ENCODE measurements at places on chromosomes 7 and 10.

GRCh38 chr7:128145191-128145590 is 95.9 kb upstream of the LEP start:
- no peak for DNase-seq

GRCh38 chr7:299169-299568 is 9.2 kb downstream of the FOXL3 start:
- no peak for DNase-seq

DNA sequence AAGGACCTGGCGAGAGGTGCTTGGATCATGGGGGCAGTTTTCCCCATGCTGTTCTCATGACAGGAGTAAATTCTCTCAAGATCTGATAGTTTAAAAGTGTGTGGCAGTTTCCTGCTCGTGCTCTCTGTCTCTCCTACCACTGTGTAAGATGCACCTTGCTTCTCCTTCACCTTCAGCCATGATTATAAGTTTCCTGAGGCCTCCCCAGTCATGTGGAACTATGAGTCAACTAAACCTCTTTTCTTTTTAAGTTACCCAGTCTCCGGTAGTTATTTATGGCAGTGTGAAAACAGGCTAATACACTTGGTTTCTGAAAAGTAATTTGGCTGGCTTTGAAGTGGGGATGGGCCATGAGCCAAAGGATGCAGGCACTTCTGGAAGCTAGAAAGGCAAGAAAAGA is 268.0 kb upstream of the KAT6B start:
- DNase-seq, result no peak

GRCh38 chr10:60767424-60767823 is 10.9 kb upstream of the CDK1 start:
- no peak for DNase-seq

- no peak for DNase-seq
Observed at GRCh38 chr10:122112021-122112616, 123.2 kb downstream of the TACC2 start.

- peak; percentile 35 for DNase-seq
Observed at GRCh38 chr7:106165337-106165736, 53.2 kb upstream of the SYPL1 start.

GRCh38 chr7:27104341-27105058 is 2.0 kb upstream of the HOXA2 start:
- no peak for DNase-seq

GRCh38 chr7:148738737-148739535 is 40.2 kb downstream of the CUL1 start:
- peak; percentile 9 for DNase-seq

- no peak for DNase-seq
Observed at GRCh38 chr7:85001495-85002345, 185.1 kb downstream of the SEMA3D start.

DNA sequence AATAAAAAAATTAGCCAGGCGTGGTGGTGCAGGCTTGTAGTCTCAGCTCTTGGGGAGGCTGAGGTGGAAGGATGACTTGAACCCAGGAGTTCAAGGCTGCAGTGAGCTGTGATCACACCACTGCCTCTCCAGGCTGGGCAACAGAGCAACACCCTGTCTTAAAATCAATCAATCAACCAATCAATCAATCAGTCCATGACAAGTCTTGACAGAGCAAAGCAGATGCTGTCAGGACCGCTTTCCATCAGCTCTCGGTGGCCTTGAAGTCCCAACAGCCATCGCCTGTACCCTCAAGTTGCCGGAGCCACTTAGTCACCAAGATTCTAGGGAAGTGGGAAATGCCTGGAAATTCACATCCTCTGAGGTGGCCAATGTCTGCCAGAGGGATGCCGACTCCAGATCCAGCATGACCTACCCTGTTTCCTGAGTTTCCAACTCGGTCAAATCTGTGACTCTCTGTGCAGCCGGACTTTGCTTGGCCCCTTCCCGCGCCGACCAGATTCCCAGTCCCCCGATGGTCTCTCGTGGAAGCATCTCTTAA is 871 bp upstream of the CCL24 start:
- no peak for DNase-seq

GRCh38 chr7:88027724-88028123 is 93.7 kb downstream of the ADAM22 start:
- no peak for DNase-seq

DNA sequence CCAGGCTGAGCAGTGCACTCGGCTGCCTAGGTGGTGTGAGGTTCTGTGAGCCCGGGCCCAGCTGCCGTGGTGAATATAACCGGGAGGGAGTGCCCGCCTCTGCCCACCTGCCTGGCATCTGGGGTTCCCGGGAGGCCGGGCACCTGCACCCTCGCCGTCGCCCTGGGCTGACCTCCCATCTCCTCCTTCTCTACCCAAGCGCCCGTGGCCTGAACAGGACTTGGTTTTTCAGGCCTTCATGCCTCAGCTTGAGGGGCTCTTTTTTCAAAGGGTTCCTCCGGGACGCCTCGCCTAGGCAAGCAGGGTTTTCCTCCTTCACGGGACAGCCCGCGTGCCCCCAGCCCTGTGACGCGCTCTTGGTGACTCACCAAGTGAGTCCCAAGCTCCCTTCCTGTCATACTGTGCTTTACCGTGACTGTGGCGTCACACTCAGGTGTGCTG is 9.9 kb downstream of the INPP5A start:
- DNase-seq, result no peak

DNA sequence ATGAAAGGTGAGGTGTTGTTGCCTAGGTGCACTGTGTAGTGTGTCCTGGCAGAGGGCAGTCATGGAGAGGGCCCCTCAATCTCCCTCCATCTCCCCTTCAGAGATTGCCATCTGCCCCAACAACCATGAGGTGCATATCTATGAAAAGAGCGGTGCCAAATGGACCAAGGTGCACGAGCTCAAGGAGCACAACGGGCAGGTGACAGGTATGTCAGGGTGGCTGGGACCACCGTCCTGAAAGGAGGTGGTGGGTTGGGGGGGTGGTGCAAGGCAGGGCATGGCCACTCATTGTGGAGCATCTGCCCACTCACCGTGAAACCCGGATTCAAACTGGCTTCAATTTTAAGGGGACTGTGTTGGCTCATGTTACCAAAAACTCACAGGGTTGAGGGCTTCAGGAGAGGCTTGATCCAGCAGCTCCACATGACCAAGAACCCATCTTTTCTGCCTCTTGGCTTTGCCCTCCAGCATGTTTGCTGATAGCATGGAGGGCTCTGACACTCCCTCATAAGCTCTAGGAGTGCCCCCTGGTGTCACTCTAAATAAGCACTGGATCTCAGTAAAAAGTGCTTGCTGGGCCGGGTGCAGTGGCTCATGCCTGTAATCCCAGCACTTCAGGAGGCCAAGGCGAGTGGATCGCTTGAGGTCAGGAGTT is 12.2 kb downstream of the ARPC1B start:
- DNase-seq, result no peak

GRCh38 chr7:26627891-26628341 is 236.5 kb downstream of the SKAP2 start:
- DNase-seq, result no peak

DNA sequence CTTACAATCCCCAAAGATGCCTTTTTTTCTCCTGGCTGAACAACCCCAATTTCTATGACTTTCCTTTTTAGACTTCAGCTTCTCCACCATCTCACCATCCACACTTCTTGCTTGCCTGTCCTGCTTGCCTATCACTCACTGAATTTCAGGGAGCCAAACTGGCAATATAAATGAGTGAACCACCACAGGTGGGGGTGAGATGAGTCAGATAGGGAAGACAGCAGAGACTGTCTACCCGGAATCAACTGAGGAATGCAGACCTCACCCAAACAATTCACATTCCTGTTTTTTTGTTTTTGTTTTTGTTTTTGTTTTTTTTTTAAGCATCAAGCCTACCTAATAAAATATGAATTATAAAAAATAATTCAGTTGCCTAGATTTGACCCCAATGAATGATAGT is 273.8 kb downstream of the NRG3 start:
- DNase-seq, result no peak

GRCh38 chr10:28719789-28720436 is 42.6 kb downstream of the BAMBI start:
- DNase-seq, result no peak

DNA sequence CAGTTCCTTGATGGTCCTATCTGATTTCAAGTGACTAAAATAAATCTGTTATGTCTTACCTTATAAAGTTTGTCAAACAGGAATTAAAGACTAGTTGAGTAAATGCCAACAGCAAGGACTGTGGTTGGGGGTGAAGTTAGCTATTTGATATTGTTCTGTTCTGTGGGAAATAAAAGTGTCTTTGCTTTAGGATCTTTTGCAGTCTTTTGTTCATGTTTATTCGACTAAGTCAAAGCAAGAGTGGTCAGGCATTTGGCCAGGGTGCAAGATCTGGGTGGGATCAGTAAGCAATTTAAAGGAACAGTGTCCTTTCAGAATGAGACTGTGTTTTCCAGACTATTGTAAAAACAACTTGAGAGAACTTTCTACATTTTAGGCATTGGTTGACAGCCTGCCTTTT is at the start of gene COL28A1:
COL28A1 (minus strand) TSS at position 183 of the 400 bp plus-strand sequence. CDS start 2,998 bp downstream, outside the sequence.
- DNase-seq, result no peak

DNA sequence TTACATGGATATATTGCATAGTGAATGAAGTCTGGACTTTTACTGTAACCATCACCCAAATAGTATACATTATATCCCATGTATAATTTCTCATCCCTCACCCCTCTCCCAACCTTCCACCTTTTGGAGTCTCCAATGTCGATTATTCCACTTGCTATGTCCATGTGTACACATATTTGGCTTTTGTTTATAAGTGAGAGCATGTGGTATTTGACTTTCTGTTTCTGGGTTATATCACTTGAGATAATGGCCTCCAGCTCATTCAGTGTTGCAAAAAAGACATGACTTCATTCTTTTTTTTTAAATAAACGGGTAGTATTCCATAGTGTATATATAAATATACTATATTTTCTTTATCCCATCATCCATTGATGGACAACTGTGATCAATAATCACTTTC is 288.6 kb upstream of the BMPER start:
- DNase-seq, result no peak

GRCh38 chr7:48004032-48004431 is 24.6 kb upstream of the HUS1 start:
- DNase-seq, result no peak

GRCh38 chr10:120105001-120105400 is 212.5 kb downstream of the SEC23IP start:
- no peak for DNase-seq

GRCh38 chr7:142454862-142455261 is 197.0 kb upstream of the PRSS58 start:
- no peak for DNase-seq

DNA sequence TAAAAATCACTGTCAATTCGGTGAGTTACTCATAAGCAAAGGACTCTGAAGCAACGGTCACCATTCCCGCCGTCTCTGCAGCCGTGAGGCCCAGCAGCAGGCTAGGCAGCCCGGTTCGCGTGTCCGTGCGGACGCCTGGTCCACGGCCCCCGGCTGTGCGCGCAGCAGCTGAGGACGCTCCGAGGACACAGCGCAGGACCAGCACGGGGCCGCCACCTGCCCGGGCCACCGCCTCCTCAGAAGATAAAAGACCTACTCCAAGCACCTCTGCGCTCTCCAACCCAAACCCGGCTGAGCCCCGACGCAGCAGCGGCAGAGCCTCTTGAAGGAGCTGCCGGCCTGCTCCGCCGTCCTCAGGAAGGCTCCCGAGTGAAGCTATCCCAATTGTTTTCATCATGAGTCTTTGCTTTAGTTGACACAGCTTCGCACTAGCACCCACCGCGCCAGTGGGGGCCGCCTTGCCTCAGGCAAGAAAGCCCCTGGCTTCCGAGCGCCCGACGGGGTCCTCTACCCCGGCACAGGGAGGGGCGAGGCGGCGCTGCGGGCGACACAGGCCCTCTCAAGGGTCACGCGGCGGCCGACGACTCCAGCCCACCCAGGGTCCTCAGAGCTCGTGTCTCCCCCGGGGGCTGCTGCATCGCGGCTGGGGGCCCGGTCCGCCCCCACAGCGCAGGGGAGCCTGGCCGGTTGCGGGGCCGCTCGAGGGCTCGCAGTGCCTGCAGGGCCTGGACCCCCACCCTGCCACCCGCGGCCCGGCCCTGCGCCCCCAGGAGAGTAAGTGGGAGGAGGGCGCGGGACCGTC is 16.9 kb upstream of the GPR146 start:
- peak; percentile 9 for DNase-seq

GRCh38 chr10:77545585-77545984 is 92.0 kb downstream of the KCNMA1 start:
- DNase-seq, result no peak

GRCh38 chr7:151936207-151936606 is 20.0 kb upstream of the GALNTL5 start:
- DNase-seq, result no peak

DNA sequence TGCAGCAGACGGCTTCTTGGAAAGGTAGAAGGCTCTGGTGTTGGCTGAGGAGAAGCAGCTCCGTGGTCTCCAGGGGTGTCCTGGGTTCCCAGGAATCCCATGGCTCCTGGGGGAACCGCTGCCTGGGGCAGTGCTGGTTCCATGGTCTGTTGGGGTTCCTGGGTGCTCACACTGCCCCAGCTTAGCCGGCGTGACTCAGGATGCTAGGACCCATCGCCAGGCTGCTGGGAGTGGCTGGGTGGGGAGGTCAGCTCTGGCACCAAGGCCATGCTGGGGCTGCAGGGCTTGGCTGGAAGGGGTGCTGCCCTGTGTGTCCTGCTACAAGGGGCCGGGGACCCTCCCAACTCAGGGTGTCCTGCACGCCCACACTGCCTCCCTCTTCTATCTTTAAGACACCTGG is 9.4 kb downstream of the MGMT start:
- DNase-seq, result no peak

- DNase-seq, result no peak
Observed at GRCh38 chr7:11612737-11613136, 219.3 kb downstream of the THSD7A start.

GRCh38 chr7:158819571-158820203 is 9.6 kb downstream of the ESYT2 start:
- no peak for DNase-seq

DNA sequence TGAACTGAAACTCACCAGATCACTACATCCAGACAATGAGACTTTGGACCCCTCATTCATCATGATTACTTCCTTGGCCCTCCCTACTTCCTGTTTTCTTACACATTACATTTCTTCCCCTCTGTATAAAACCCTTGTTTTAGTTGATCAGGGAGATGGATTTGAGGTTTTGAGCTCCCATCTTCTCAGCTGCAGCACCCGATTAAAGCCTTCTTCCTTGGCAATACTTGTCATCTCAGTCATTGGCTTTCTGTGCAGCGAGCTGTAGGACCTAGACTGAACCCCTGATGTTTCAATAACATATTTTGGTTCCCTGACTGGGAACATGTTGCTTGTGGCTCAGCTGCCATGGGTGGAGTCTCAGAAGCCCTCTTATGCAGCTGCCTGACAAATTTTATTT is 33.1 kb downstream of the NOLC1 start:
- no peak for DNase-seq

DNA sequence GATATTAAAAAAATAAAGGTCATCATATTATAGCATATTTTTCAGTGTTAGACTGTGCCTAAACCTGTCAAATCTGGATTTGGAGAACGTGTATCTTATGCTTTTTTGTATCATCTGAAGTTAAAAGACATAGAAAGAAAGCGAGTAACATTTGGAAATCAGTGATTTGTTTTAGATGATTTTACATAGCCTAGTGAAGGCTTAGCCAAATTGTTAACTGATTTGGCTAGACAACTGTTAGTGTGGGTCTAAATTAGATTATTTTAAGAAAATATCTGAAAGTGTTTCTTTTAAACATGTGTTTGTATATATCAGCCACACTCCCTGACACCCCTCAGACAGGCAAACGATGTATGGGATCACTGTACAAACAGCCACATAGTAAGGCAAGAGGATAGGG is 35.6 kb downstream of the ACTA2 start:
- DNase-seq, result no peak

- peak; percentile 86 for DNase-seq
Observed at GRCh38 chr10:32378363-32379317, 31.7 kb upstream of the EPC1 start.

GRCh38 chr10:12348870-12349628 is at the start of gene CAMK1D:
CAMK1D (plus strand) TSS chr10:12349547.
- DNase-seq, result peak; percentile 30

- DNase-seq, result no peak
Observed at GRCh38 chr10:12588091-12588860, 238.9 kb downstream of the CAMK1D start.
